ENCODE measurements at places on chromosomes 7 and 10. TPM values are rescaled to one million over a fixed set of nuclear protein-coding genes. Genes with fewer than 3 reads are reported as not detected.
A peak's percentile ranks its signal among the peaks of the same experiment; 100 is the strongest.

Gene SYCE1
- not detected for total RNA-seq

Gene EPHB6
- total RNA-seq: under 0.01 TPM

Gene CACUL1
- total RNA-seq: 23.5 TPM

Gene CHST3
- 10.6 TPM for total RNA-seq

Gene SH2D4B
- total RNA-seq: not detected

Gene PHKG1
- 0.72 TPM for total RNA-seq

DNA sequence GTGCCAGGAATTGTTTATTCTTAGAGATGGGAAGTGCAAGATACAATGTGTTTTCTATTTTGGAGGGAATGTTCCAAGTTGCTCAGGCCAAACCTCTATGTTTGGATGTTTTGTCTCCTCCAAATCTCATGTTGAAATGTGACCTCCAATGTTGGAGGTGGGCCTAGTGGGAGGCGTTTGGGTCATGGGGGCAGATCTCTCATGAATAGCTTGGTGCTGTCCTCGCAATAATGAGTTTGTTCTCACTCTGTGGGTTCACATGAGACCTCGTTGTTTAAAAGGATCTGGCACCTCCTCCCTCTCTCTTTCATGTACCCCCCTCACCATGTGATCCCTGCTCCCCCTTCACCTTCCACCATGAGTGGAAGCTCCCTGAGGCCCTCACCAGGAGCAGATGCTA, 8.3 kb upstream of the GDF10 start:
- H3K27me3 ChIP-seq: peaks cover 47% of the 10 kb centered on the region
- H3K4me3 ChIP-seq: no peak overlapping the region
- H3K4me1 ChIP-seq: no peaks in the 10 kb centered on the region
- no peak overlapping the region for H3K27ac ChIP-seq

- no peaks in the 10 kb centered on the region for H3K36me3 ChIP-seq
- no peaks in the 10 kb centered on the region for H3K4me1 ChIP-seq
- no peak for DNase-seq
- no peak overlapping the region for H3K27ac ChIP-seq
- H3K4me3 ChIP-seq: no peak overlapping the region
- peaks cover 50% of the 10 kb centered on the region for H3K27me3 ChIP-seq
Observed at GRCh38 chr10:93755443-93756116, 2.2 kb upstream of the LGI1 start.

DNA sequence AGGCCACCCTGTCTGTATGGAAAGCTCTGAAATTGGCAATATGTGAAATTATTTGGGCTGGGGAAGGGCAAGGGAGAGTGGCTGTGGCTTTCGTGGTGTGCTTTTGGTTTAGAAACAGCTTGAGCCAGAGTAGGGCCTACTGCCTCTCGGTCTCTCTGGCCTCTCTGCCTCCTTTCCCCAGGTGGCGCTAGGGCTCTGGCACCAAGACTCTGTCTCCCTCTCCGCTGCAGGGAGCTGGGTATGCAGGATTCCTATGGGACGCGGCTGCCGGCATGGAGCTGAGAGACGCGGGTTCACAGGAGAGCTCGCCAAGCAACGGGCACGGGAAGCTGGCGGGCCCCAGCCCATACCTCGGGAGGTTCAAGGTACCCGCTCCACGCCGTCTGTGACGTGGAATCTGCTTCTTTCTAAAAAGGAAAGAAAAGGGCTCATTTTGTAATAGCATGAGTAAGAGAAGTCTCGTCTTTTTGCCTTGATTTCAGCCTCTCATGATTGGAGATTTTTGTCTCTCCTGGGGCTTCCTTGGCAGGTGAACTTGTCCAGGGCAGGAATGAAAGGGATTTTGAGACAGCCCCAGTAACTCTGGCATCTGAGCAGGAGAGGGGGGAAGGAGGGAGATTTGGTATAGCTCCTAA, 105.1 kb upstream of the ANLN start:
- H3K27me3 ChIP-seq: no peaks in the 10 kb centered on the region
- peaks cover 13% of the 10 kb centered on the region for H3K36me3 ChIP-seq
- H3K27ac ChIP-seq: no peak overlapping the region
- no peak overlapping the region for H3K4me3 ChIP-seq

DNA sequence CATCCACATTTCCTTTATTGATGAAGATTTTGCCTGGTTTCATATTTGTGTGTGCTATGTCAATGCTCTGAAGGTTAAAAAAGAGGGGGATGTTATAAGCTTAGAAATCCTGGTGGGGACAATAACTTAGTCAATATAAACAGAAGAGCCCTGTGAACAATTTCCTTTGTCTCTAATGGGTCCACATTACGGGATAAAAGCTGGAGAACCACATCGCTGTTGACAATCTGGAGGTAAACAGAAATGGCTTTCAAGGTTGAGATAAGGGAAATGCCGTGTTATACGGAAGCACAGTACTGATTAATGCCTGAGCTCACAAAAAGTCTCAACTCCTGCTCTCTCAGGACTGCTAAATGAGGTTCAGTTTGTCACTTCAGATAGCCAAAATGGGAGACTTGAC, 16.8 kb downstream of the ASAH2 start:
- no peak for DNase-seq
- H3K27ac ChIP-seq: no peak overlapping the region
- peaks cover 34% of the 10 kb centered on the region for H3K27me3 ChIP-seq
- H3K4me3 ChIP-seq: no peak overlapping the region
- H3K36me3 ChIP-seq: no peaks in the 10 kb centered on the region

GRCh38 chr10:104483582-104483981, 129.9 kb downstream of the CFAP58 start:
- DNase-seq: no peak
- peaks cover 2% of the 10 kb centered on the region for H3K27me3 ChIP-seq
- no peaks in the 10 kb centered on the region for H3K36me3 ChIP-seq
- no peak overlapping the region for H3K4me3 ChIP-seq

- no peaks in the 10 kb centered on the region for H3K27me3 ChIP-seq
- no peak overlapping the region for H3K4me3 ChIP-seq
- no peak for DNase-seq
- H3K27ac ChIP-seq: no peak overlapping the region
Observed at GRCh38 chr7:44112231-44112996, 8.3 kb downstream of the AEBP1 start.

DNA sequence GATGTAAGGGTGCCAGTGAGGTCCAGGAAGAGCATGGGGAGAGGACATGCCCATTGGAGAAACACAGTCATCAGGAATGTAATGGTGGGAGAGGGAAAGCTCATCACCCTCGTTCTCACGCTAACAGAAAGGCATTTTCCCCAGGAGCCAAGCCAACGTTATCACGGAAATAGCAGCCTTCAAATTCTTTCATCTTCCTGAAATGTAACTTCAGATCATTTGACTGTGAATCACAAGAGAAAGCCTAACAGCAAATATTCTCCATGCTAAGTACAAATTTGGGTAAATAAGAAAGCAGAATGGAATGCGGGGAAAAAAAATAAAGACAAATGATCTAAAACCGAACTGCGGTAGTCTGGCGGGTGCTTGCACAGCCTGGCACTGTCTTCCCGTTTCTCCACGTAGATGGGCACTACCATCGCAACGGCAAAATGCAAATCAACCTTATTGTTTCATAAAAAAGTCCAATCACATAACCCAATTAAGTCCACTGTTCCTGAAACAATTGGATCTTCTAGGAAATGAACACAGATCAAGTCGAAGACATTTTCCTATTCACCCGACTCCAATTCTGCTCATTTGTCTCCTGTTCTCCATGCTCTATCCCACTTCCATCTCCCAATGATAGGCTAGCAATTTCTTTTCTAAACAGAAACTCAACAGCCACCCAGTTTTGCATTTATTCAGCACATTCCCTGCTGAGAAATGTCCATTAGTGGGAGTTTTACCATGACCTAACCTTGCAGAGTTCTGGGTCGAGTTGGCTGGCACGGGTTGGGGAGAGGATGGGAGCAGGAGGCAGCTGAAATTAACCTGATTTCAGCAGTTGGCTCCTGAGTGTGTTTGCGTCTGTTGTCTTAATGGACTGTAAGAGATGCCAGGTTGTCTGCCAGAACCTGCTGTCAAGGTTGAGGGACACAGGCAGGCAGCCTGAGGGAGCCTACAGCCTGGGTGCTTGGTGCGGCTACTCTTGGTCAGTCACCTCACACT, 74.6 kb upstream of the FRMD4A start:
- no peaks in the 10 kb centered on the region for H3K36me3 ChIP-seq
- peak; percentile 99 for DNase-seq
- no peaks in the 10 kb centered on the region for H3K27me3 ChIP-seq
- H3K27ac ChIP-seq: peak overlapping the region; percentile 100

DNA sequence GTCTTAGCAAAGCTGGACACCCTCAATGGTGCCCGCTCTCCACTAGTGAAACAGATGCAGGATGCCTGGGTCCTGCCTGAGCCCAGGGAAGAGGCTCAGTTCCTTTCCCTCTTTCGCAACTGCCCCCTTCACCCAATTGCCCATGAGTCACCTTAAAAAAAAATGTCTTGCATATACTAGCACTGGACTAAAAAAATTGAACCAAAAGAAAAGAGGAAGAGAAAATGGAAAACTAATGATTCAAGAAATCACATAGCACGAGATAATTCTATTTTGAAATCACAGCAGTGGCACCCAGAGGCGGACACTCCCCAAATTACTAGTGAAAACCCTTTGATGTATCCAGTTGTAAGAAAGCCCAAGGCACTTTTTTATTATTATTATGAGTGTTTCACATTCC, 972.5 kb downstream of the LRMDA start:
- H3K27ac ChIP-seq: no peak overlapping the region
- H3K4me3 ChIP-seq: no peak overlapping the region
- H3K4me1 ChIP-seq: peaks cover 3% of the 10 kb centered on the region

DNA sequence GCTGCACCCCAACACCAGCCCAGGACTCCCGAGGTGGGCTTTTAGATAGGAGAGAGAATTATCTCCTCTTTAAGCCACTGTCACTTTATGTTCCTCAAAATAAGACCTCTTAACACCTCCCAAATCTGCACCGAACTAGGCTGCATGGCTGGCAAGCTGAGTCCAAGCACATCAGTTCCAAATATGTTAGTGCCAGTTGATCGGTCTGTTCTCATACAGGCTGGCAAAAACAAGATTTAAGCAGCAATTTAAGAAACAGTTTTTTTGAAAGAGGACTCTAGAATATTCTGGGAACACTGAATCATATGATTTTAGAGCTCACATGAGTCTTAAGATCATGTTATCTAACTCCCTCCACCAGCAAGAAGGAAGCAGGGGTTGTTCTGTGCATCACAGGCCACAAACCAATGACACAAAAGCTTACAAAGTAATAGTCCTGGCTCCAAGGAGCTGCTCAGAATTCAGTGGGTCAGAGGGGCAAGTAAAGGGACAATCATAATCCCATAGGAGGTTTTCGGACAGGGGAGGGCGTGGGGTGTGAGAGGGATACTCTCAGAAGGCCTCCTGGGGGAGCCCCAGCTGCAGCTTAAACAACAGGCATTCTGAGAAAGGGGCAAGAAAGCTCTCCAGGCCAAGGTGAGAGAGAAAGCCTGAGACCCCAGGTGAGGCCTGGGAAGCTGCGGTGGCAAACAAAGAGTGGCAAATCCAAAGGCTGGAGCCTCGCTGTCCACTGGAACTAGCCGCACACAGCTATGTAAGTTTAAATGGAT, 7.1 kb downstream of the COBL start:
- no peaks in the 10 kb centered on the region for H3K36me3 ChIP-seq
- H3K27ac ChIP-seq: no peak overlapping the region
- H3K4me1 ChIP-seq: no peaks in the 10 kb centered on the region
- no peaks in the 10 kb centered on the region for H3K27me3 ChIP-seq
- no peak overlapping the region for H3K4me3 ChIP-seq
- no peak for DNase-seq

DNA sequence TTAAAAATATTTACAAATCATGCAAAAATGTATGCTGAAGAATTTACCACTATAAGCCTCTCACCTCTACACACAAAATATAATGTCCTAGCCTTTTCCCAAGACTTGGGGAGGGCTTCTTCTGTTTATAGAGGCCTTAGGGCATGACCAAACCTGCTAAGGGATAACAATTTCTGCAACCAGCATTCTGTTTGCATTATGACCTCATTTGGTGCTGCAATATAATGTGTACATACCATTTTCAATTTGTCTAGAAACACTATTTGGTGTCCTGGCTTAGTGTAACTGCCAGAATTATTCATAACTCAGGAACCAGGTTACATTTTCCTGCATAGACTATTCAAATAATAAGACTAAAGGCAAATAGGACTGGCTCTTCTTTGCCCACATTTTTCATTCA, 446.6 kb upstream of the SORCS1 start:
- H3K27me3 ChIP-seq: no peaks in the 10 kb centered on the region
- no peaks in the 10 kb centered on the region for H3K4me1 ChIP-seq
- DNase-seq: no peak
- no peaks in the 10 kb centered on the region for H3K36me3 ChIP-seq
- no peak overlapping the region for H3K4me3 ChIP-seq
- no peak overlapping the region for H3K27ac ChIP-seq

DNA sequence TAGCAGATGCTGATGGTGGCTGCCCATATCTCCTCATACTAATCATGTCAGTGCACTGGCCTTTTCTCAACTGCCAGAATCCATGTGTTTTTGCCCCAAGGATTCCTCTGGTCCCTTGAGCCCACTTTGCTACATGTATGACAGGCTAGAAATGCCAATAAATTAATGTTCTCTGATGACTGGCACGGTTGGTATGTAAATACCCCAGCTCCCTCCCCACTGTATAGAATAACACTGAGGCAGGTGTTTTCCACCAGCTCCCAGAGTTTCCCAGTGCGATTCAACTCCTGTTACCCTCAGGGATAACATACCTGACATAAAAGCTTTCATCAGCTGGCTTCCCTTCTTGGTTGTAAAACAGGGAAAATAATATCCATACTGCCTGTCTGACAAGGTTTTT, 9.0 kb upstream of the PLEKHS1 start:
- no peaks in the 10 kb centered on the region for H3K4me1 ChIP-seq
- peaks cover 1% of the 10 kb centered on the region for H3K27me3 ChIP-seq
- no peak overlapping the region for H3K27ac ChIP-seq
- H3K36me3 ChIP-seq: no peaks in the 10 kb centered on the region
- H3K4me3 ChIP-seq: no peak overlapping the region
- no peak for DNase-seq

GRCh38 chr7:157997471-157997870, 590.2 kb downstream of the PTPRN2 start:
- no peak overlapping the region for H3K27ac ChIP-seq
- H3K36me3 ChIP-seq: no peaks in the 10 kb centered on the region
- DNase-seq: no peak
- H3K4me1 ChIP-seq: no peaks in the 10 kb centered on the region
- no peaks in the 10 kb centered on the region for H3K27me3 ChIP-seq

- H3K27ac ChIP-seq: no peak overlapping the region
- H3K4me3 ChIP-seq: no peak overlapping the region
- no peaks in the 10 kb centered on the region for H3K36me3 ChIP-seq
- no peak for DNase-seq
- H3K27me3 ChIP-seq: no peaks in the 10 kb centered on the region
Observed at GRCh38 chr10:88232029-88232895, 350.9 kb downstream of the RNLS start.

- peaks cover 7% of the 10 kb centered on the region for H3K36me3 ChIP-seq
- no peak overlapping the region for H3K4me3 ChIP-seq
Observed at GRCh38 chr10:70885931-70886903, 2.1 kb downstream of the PCBD1 start.

DNA sequence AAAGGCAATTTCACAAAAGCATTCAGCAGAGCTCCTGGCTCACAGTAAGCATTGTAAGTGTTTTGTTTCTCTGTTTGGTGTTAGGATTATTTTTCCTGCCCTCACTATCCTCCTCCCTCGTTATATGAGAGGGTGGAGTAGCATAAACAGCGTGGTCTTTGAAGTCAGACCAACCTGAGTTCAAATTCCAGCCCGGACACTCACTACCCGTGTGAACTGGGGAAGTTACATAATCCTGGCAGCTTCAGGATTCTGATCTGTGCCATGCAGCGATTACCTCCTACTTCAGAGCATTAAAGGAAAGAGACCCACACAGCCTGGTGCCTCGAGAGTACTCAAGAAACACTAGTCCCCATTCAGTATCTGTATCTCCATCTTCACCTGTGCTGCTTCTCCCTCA, 386.5 kb downstream of the INHBA start:
- peak; percentile 47 for DNase-seq
- peaks cover 6% of the 10 kb centered on the region for H3K4me1 ChIP-seq
- H3K4me3 ChIP-seq: no peak overlapping the region
- H3K27ac ChIP-seq: no peak overlapping the region

Data from IMR-90 (cell line).